ENCODE measurements at places on chromosomes 13 and 19.
A peak's percentile ranks its signal among the peaks of the same experiment; 100 is the strongest.

DNA sequence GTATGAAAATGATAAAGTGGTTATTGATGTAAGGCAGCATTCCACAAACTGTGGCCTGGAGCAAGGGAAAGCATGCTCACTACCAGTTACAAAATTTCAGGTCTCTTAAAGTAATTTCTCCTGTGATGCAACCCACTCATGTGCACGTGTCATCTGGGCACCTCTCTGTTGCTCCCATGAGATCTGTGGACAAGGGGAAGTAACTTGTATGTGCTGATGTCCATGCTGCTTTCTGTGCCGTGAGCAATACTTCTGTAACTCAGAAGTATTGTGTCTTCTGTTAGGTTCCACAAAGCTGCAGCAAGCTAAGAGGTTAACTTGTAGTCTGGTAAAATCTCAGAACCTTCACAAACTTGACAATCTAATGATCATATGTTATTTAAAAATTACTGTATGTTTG is 930.0 kb upstream of the SLITRK6 start:
- DNase-seq = no peak

GRCh38 chr19:13063461-13064091 is 39.1 kb downstream of the LYL1 start:
- DNase-seq = no peak

- no peak for DNase-seq
Observed at GRCh38 chr13:51805313-51805712, 1.4 kb upstream of the DHRS12 start.

- no peak for DNase-seq
Observed at GRCh38 chr13:98083507-98083906, 59.4 kb upstream of the FARP1 start.

- no peak for DNase-seq
Observed at GRCh38 chr19:43438291-43439031, 23.8 kb downstream of the TEX101 start.

DNA sequence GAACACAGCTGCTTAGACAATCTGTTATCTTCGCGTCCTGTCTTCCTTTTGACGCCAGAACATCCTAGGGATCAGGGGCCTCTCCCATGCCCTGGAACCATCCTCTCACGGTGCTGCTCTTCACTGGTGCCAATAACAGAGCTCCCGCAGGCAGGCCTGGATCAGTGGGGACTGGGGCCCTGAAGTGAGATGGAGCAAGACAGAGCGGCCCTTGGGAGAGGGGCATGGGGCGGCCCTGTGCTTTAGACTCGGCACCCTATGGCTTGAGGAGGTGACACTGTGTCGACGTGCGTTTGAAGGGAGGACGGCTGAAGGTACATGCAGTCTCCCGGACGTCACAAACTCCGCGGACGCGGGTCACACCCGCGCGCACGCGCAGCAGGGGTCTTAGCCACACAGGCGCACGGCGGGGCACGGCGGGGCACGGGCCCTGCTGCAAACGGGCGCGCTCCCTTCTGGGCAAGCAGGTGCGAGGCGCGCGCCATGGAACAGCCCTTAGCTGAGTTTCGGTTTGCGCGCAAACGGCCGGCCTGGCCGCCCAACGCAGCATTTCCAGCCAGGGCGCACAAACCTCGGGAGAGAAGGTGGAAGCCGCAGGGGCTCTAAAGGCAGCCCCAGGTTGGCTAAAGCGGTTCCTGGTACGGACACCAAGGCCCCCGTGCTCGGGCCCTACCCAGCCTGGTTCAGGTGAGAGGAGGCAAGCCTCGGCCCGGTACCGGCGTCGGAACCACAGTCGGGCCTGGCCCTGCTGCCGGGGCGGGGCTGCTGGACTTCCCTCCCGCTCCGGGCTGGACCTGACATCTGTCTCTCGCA is 16.5 kb upstream of the RNF17 start:
- DNase-seq = peak; percentile 60

GRCh38 chr13:110218581-110219201 is 88.3 kb downstream of the COL4A1 start:
- no peak for DNase-seq

DNA sequence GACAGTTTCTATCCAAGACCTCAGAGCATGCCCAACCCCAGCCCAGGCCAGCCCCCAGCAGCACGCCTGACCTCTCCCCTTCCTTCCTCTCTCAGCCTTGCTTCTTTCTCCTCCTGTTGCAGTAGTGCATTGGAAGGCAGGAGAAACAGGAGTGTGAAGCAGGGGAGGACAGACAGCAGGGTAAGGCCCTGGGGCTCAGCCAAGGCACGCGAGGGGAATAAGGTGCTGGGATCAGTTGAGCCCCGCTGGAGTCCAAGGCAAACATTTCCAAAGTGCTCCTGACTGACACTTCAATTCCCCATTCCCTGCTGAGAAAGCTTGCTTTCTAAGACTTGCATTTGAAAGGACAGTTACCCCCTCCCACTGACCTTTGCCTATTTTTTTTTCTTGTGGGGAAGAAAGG is 73.1 kb upstream of the OLFM4 start:
- no peak for DNase-seq

GRCh38 chr19:36225219-36225892 is 10.4 kb downstream of the ZNF146 start:
- DNase-seq = no peak

DNA sequence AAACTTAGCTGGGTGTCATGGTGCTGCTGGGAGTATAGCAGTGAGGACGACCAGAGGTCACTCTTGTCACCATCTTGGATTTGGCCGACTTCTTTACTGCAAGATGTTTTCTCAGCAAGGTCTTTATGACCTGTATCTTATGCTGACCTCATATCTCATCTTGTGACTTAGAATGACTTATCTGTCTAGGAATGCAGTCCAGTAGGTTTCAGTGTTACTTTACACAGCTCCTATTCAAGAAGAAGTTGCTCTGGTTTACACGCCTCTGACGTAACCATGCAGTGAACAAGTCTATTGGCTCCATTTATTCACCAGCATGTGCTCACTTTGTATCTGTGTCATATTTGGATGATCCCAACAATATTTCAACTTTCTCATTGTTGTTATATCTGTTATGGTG is 26.7 kb downstream of the ZNF850 start:
- no peak for DNase-seq

- DNase-seq = no peak
Observed at GRCh38 chr13:110825516-110825915, 89.4 kb downstream of the ANKRD10 start.

DNA sequence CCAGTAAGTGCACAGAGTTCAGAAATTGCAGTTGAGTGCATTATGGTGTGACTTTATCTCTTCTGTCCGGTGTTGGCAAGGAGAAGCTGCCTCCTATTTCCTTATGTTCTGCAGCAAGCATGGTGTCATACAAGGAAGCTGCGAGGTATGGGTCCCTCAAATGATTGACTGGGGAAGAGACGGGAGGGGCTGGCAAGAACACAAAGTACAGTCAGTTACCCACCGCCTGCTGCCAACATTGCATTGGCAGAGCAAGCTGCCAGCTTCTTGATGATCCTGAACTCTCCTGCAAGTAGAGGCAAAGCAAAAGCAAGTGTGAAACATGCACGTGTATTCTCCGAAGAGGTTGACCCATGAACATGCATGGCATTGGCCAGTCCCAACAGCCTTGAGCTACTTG is 1013.6 kb downstream of the UQCRFS1 start:
- DNase-seq = no peak

- no peak for DNase-seq
Observed at GRCh38 chr19:33906578-33907335, 110.1 kb downstream of the KCTD15 start.

- DNase-seq = no peak
Observed at GRCh38 chr13:46314587-46314986, 72.5 kb downstream of the RUBCNL start.

DNA sequence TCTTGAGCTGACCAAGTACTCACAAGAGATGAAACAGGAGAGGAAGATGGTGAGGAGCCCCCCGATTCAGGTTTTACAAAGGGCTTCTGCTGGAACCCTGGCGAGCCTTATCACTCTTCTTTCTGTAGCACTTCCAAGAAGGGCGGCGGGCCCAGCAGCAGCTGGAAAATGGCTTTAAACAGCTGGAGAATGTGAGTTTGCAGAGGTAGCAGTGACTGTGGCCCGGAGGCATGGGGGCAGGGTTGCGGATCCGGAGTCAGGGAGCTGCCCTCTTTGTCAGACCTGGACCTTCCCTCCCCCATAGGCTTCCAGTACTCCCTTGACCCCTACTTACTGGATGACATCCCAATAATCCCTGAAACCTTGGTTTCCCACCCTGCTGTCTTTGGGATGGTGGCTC is 3.6 kb downstream of the TRIP10 start:
- DNase-seq = no peak

- DNase-seq = no peak
Observed at GRCh38 chr13:85379433-85379832, 419.8 kb downstream of the SLITRK6 start.

DNA sequence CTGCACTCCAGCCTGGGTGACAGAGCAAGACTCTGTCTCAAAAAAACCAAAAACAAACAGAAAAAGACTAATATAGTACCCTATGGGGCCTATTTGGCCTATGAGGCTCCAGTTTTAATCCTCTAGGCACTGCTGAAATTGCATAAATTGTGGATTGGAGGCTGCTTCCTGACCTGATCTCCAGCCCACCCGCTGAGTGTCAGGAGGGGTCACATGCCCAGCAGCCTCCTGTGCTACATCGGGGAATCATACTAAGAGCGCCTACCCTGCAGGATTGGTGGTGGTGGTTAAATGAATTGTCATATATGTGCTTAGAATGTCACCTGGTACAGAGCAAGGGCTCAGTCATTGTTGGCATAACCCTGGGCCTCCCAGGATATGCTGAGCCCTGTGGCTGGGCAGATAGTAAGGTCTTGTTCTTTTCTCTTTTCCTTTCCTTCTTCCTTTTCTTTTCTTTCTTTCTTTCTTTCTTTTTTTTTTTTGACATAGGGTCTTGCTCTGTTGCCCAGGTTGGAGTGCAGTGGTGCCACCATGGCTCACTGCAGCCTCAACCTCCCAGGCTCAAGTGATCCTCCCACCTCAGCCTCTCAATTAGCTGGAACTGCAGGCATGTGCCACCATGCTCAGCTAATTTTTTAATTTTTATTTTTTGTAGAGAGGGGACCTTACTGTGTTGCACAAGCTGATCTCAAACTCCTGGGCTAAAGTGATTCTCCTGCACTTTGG is 31.3 kb downstream of the LTBP4 start:
- no peak for DNase-seq

DNA sequence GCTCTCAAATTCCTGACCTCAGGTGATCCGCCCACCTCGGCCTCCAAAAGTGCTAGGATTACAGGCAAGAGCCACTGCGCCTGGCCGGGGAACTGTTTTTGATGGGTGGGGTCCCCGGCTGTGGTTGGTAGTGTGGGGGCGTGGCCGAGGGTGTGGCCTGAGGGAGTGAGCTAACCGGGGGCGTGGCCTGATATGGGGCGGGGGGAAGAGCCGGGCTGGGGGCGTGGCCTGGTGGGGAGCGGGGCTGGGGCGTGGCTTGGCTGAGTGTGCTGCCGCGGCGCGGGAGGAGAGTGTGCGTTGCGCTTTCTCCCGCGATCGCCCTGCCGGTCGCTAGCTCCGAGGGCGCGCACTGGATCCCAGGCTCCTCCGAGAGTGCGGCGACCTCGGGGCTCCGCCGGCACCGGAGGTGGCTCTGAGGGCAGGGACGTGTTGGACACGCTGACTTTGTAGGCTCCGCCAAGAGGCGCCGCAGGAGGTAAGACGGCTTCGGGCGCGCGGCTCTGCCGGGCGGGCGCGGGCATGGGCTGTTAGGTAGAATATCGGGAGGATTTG is at the start of gene SPATA13:
Gene SPATA13 (plus strand): TSS at position 263 of the 552 bp plus-strand sequence. CDS start 62,210 bp downstream, outside the sequence.
- peak; percentile 96 for DNase-seq

DNA sequence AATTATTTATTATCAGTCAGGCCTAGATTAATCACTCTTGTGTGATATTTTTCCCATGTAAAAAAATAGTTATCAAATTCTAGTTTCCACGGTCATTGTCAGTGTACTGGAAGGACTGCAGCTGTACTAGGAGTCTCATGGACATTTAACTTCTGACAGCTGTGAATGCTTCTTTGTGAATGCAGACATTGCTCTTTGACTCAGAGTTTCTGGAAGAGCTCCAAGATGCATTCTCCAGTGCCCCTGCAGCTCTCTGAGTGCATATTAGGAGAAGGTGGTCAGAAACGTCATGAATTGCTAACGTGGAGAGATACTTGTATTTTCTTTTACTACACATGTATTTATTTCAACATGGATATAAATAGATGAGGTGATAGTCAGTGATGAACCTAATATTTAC is 9.7 kb upstream of the SLITRK5 start:
- no peak for DNase-seq

DNA sequence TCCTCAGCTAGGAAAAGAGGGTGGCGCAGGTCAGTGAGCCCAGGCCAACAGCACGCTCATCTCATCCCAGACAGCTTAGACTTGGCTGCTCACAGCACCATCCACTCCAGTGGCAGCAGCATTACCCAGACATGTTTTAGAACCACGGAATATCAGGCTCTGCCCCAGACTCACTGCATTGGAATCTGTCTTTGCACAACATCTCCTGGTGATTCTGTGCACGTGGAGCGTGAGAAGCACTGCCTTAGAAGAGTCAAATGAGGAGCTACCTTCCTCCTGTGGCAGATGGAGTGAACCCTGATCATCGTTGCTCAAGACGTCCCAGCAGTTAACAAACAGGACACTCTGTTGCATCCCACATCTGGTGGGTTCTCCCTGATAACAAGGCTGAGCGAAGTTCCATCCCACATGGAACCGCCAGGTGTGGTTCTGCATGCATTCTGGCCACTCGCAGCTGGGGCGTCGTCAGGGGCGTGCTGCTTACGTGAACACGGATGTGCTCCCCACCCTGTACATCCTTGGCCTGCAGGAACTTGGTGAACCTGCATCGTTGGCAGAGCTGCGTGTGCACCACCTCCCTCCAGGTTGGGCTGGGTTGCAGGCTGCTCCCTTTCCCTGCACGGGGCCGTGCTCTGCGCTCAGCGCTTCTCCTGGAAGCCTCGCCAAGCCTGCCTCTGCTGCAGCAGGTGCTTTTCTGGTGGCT is 25.2 kb upstream of the ATP11A start:
- DNase-seq = no peak

DNA sequence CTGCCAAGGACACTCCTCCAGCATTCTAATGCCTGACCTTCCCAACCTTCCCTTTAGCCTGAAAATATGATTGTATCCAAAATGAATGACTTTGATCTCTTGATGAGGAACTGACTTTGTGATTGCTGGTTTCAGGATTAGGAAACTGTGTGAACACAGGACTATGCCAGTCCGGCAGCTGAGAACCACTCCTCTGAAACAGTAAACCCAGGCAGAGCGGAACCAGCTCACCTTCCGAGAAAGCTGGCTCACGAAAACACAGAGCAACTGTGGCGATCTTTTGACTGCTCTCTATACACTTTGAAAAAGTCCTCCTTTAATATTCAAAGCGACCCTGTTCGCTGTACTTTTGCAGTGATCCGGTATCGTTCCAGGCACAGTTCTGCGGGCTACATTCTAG is 258.8 kb upstream of the IRS2 start:
- DNase-seq = no peak

- DNase-seq = no peak
Observed at GRCh38 chr13:85277748-85278147, 521.5 kb downstream of the SLITRK6 start.

Measured in activated CD4-positive, alpha-beta T cell treated with anti-CD3 and anti-CD28 coated beads, Interleukin-2, Interleukin-6, amounts not matched to agents 100 ng/mL and 50 ng/mL, durations not matched to agents 16 hours and 8 hours (primary cell).